Suppressor macrophage treated with lipopolysaccharide for 1 hour (primary cell): ENCODE measurements at places on chromosomes 13 and 19.

- no peak for DNase-seq
These were observed 2.1 kb downstream of the PPP2R1A start for GRCh38 chr19:52191951-52192350.

GRCh38 chr13:51348069-51348967, 8.8 kb downstream of the SERPINE3 start:
- no peak for DNase-seq

- peak; percentile 40 for DNase-seq
These were observed 48.1 kb downstream of the IRS2 start for GRCh38 chr13:109738298-109738746.

- DNase-seq = no peak
These were observed 22.4 kb downstream of the PIBF1 start for GRCh38 chr13:72804301-72804700.

DNA sequence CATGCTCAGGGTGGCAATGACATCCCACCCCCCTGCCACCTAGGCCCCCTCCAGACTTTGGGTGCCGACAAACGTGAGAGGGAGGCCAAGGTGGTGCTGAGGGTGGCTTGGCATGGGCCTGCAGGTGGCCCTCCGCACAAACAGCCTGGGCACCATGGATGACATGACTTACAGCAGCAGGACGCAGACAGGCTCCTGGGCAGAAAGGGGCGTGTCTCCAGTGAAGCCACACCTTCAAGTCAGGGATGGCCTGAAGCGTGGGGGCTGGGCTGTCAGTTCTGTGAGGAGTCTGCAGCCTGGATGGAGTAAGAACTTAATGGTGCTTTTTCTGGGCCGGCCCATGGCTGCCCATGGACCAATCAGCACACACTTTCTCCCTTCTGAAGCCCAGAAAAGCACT, 25.3 kb downstream of the POMP start:
- DNase-seq = no peak

GRCh38 chr19:47142779-47143178, 12.1 kb downstream of the SAE1 start:
- DNase-seq = no peak

DNA sequence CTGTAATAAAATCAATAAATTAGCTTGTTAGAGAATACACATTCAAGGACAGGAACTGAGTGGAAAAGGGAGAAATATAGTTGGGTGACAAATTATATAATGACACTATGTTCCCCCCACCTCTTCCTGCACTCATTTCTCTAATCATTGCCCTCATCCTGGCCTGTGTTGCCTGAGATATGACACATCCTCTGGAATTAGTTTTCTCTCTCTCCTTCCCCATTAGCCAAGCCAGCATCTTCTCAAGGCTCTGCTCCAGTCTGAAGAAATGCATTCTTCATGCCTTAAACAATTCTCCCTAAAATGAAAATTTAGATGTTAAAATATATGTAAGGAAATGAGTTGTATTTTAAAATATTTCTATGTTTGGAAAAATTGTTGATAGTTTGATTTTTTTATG, 280.3 kb downstream of the POU4F1 start:
- no peak for DNase-seq

- DNase-seq = no peak
These were observed 56.3 kb upstream of the GPR12 start for GRCh38 chr13:26816881-26817280.

DNA sequence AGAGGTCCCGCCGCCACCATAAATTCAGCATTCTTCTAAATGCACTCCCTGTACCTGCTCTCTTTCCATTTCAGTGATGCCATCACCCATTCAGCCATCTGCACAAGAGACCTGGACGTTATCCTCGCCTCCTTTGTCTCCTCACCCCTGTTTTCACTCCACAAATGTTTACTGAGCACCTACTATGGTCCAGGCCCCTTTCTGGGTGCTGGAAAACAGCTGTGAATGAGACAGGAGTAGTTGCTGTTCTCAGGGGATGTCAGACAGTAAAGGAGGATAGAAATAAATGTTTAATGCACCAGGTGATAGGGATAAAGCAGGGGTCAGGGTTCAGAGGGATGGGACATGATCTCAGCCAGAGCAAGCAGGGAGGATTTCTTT, 3.3 kb downstream of the AP1M1 start:
- no peak for DNase-seq

- peak; percentile 21 for DNase-seq
These were observed 22.2 kb downstream of the PCID2 start for GRCh38 chr13:113186061-113186900.

DNA sequence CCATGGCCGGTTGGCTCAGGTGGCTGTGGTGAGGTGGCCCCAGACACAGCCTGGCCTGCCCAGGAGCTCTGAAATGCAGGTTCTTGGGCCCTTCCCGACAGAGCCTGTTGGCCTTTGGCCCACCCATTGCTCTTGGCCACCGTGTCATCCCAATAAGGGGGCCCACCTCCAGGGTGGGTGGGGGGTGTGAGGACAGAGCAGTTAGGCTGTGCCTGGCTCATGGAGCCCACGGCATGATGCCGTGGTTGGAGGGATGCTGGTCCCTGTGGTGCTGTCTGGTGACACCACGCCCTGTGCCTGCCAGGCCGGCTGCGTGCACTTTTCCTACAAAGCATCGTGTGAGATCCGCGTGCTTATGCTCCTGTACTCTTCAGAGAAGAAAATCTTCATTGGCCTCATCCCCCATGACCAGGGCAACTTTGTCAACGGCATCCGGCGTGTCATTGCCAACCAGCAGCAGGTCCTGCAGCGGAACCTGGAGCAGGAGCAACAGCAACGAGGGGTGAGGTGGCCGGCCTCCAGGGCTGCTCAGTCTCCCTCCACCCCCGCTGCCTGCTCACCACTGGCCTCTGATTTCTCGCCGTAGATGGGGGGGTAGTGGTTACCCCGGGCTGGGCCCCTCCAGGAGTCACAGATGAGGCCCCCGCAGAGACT, 7.6 kb downstream of the PNKP start:
- DNase-seq = no peak

GRCh38 chr13:98298599-98298998, 121.5 kb upstream of the RNF113B start:
- DNase-seq = no peak

DNA sequence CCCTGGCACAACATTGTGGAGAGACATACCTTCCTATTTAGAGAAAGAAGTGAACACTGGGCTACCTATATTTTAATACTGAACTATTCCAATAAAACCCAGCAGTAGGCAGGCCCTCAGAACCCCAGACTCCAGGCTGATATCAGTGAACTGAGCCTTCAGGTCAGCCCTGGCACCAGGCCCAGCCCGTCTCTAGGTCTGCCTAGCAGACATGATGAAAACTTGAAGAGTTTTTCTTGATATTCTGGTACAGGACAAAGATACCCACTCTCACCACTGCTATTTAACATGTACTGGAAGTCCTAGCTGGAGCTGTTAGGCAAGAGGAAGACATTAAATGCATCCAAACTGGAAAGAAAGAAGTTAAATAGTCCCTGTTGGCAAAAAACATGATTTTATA, 396.6 kb upstream of the SPRY2 start:
- no peak for DNase-seq

DNA sequence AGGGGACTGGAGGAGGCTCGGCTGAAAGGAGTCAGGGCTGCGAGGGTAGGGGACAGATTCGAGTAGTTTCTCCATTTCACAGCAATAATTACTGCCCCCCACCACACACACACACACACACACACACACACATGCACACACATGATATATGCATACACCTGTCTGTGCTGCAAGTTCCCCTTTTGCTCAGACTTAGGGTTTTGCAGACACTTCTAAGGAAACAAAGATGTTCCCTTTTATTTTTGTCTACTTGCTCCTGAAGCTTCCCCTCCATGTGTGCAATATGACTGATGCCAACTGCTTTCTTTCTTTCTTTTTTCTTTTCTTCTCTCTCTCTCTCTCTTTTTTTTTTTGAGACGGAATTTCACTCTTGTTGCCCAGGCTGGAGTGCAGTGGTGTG, 13.4 kb downstream of the MBD3L2B start:
- DNase-seq = no peak

GRCh38 chr13:33349288-33349985, 63.9 kb upstream of the STARD13 start:
- DNase-seq = peak; percentile 64

DNA sequence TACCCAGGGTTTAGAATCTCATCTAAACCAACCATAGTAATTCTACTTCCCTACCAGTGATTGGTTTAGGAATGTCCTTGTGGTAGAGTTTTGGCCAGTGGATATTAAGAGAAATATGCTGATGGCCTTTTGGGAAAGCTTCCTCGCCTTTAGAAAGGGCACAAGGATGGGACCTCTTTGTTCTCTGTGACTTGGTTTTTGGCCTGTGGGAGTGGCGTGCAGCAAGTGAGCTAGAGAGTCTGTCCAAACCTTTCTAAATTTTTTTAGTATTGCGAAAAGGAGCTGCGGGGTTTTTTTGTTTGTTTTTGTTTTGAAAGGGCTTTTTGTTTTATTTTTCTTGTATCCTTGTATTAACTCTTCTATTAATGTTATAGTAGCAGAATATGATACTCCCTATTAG, 20.6 kb downstream of the USPL1 start:
- no peak for DNase-seq

DNA sequence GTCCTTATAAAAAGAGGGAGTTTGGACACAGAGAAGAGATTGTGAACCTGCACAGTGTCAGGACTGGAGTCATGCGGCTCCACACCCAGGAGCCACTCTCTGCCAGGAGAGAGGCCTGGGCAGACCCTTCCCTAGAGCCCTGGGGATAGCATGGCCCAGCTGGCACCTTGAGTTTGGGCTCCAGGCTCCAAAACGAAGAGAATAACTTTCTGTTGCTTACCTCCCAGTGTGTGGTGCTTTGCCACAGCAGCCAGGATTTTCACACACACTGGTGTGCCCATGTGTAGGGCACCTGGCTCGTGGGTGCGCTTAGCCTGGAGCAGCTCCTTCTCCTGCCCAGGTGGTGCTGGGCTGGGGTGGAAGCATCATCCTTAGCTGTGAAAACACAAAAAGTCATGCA, 344.3 kb downstream of the TEX29 start:
- no peak for DNase-seq

GRCh38 chr13:71149498-71150363, 717.3 kb downstream of the DACH1 start:
- DNase-seq = no peak

- no peak for DNase-seq
These were observed 1676.0 kb downstream of the SLITRK1 start for GRCh38 chr13:82206241-82206640.

DNA sequence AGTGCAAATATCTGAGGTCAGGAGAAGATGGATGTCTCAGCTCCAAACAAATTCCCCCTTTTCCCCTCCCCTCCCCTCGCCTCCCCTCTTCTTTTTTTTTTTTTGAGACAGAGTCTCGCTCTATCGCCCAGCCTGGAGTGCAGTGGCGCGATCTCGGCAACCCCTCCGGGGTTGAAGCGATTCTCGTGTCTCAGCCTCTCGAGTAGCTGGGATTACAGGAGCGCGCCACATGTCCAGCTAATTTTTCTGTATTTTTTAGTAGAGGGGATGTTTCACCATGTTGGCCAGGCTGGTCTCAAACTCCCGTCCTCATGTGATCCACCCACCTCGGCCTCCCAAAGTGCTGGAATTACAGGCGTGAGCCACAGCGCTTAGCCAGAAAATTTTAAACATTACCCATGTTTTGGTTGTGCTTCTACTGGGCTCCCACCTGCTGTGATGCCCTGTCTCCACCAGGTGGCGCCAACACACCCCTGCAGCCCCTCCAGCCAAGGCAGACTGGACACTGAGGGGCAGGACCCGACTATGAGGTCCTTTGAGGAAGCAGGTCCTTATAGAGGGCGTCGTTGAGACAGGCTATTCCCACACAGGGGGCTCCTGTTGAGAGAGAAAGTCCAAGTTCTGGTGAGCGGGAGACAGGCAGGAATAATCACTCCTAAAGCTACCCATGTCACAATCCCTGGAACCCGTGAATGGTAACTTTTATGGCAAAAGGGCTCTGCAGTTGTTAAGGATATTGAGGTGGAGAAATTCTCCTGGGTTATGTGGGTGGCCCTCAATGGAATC, 6.3 kb downstream of the ERICH4 start:
- peak; percentile 81 for DNase-seq

DNA sequence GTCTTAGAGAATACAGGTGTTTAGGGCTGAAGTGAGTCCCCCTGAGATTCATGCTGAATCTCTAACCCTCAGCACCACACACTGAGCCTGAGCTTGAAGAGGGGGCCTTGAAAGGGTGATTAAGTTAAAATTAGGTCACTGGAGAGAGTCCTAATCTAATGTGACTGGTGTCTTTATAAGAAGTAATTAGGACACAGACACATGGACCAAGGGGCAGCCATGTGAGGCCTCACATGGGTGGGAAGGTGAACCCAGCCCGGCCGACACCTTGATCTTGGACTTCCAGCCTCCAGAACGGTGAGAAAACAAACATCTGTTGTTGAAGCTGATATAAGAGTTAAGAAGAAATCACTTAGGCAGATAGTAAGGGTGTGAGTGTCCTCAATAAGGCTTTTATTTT, 7.1 kb upstream of the RAB20 start:
- DNase-seq = no peak

GRCh38 chr13:35136585-35136984, 194.5 kb downstream of the NBEA start:
- DNase-seq = no peak

DNA sequence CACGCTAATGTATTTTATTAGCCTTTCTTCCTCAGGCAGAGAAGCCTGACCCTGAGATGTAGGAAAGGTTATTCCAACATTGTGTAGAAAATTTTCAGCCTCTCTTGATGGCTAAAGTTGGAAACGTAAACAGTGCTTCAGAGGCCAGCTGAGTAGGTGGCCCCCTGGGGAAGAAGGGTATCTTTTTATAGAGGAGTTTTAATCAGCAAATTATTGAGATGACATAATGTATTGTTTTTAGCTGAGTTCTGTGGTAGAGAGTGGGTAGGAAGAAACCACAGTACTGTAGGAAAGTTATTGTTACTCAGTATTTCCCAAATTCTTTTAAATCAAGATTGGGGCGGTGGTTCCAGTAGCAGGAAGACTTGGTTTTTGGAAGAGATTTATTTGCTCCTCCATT, 268.8 kb downstream of the DLEU7 start:
- DNase-seq = no peak

- DNase-seq = no peak
These were observed 63.2 kb upstream of the MIR17HG start for GRCh38 chr13:91284335-91284734.

DNA sequence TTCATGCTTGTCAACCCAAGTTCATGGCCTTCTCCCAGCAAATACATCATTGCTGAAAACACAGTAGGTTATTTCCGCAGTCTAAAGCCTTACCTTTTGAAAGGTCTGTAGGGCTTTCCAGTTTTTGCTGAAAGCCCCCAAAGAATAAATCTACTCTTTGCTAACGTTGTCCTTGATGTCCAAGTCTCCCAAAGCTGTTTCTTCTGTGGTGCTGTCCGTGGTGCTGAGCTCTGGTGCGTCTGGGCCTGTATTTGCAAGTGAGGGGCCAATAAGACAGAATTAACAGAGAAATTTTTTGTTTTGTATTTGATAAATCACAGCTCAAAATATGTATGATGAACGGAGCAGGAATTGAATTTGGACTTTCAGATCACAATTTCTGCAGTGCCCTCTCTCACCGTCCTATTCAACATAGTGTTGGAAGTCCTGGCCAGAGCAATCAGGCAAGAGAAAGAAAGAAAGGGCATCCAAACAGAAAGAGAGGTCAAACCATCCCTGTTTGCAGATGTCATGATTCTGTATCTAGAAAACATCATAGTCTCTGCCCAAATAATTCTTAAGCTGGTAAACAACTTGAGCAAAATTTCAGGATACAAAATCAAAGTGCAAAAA, 9.8 kb upstream of the LGALS16 start:
- no peak for DNase-seq

GRCh38 chr13:94332359-94333096, 147.0 kb downstream of the DCT start:
- no peak for DNase-seq
